ENCODE measurements at places on chromosomes 5 and 9.

DNA sequence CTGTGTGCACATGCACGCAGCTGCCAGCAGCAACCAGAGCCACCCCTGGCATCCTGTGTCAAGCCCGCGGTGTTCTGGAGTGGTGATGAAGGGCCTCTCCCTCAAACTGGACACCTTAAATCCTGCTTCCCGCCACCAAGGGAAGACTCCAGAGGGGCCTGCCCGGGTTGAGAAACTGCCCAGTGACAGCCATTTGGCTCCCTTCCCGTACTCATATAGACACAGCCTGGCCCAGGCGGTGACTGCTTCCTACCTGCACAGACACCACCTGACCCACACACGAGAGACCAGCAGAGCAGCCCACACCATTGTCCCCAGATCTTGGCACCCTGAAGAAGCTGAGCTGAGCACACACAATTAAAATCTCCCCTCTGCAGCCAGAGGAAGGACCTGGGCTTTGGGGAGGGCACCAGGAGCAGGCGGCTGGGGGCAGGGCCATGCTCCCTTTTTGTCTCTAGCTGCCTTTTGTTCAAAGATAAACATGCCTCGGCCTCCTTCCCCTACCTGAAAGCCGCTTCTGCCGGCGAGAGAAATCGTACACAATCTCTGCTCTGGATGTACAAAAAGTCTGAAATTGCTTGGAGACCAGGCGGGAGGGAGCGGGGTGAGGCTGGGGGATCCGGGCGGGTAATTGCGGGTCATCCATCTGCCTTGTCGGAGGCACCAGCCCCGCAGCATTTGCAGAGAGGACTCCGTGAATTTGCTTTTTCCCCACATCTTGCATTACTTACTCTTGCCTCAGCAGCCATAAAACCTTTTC is 78.4 kb downstream of the TSPAN17 start:
- no peak for DNase-seq

- no peak for DNase-seq
Observed at GRCh38 chr9:13557746-13558145, 278.3 kb upstream of the MPDZ start.

GRCh38 chr5:81117566-81117965 is 115.6 kb upstream of the CKMT2 start:
- no peak for DNase-seq

DNA sequence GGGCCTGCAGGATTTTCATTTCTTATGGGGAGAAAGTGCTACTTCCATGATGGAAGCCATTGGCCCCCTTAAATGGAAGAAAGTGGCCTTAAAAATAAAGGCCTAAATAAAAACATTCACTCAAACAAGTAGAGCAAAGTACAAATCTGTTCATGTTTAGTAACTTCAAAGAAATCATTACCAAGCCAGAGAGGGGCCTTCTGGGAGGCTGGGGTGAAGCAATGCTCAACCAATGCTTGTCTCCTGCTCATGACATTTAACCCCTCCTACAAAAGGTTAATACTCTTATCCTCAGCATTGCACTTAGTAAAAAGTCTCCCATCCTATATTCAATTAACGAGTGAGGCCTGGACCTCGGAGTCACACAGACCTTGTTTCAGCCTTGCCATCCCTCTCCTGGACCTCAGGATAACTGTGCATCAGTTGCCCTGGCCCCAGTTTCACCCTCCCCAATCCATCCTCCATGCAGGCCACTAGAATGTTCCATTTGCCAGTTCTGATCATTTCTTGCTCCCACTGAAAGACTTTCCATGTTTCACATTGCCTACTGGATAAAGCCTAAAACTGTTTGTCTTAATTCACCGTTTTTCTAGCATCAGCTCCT is 36.9 kb upstream of the ALDH1B1 start:
- DNase-seq, result no peak

DNA sequence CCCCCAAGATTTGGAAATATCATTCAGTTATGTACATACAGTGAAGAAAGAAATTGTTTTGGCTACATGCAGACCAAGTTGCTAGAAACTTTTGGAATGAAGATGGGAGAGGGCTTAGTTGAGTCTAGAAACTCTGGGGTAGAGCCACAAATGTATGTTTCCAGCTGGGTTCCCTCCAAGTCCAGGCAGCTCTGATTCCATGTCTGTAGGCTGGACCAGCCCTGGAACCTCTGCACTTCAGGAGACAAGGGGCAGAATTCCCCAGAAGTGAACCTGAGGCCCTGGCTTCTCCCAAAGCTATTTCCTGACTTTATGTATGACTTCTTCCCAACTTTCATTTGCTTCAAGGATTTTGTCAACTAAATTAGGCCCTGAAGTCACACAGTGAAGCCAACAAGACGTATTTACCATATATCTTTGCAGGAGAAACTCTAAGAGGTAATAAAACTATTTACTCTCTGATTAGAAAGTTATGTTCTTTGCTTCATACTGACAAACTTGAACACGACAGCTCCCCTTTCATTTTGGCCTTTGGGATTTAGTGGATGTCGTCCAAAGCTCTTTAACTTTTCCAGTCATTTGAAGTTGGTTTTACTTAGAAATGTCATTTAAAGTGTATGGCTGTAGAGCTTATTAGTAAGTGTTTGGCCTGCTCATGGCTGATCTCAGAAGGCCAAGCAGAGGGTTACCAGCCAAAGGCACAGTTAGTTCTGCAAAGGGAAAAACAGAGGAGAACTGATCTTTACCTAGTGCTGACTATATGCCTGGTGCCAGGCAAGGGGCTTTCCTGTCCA is 152.0 kb upstream of the SLC28A3 start:
- no peak for DNase-seq

- no peak for DNase-seq
Observed at GRCh38 chr9:130660326-130660682, 4.1 kb upstream of the PRDM12 start.

GRCh38 chr9:81211741-81212140 is 477.6 kb downstream of the TLE1 start:
- no peak for DNase-seq

Data from AG08396 (cell line).